Parietal lobe (tissue), 2 donors: ENCODE measurements at places on chromosomes 2 and 18. TPM values are rescaled to one million over a fixed set of nuclear protein-coding genes. Genes with fewer than 3 reads are reported as not detected.

Gene CYBRD1
- 5.6 TPM for total RNA-seq

Gene TRABD2A
- total RNA-seq, result 1.6 TPM

Gene RUFY4
- not detected for total RNA-seq

Gene BOLL
- total RNA-seq, result not detected

Gene CROCC2
- total RNA-seq, result under 0.01 TPM

Gene FHOD3
- 84.5 TPM for total RNA-seq

Gene KCNJ3
- total RNA-seq, result 15.7 TPM

Gene LIPG
- total RNA-seq, result 25.7 TPM

Gene ZNF521
- 20.0 TPM for total RNA-seq

Gene ZNF385B
- 18.2 TPM for total RNA-seq

Gene SLC16A14
- 49.5 TPM for total RNA-seq

Gene HOXD9
- not detected for total RNA-seq

Gene UGT1A4
- not detected for total RNA-seq

Gene OTOF
- total RNA-seq, result 0.31 TPM

Gene MAPK4
- 23.8 TPM for total RNA-seq

Gene C2orf80
- 21.0 TPM for total RNA-seq

Gene CFAP65
- 0.63 TPM for total RNA-seq

Gene DSC1
- total RNA-seq, result not detected

Gene IL36RN
- total RNA-seq, result not detected

Gene KIAA2012
- 1.9 TPM for total RNA-seq

Gene SIGLEC15
- not detected for total RNA-seq

Gene GKN1
- total RNA-seq, result not detected

Gene GALR1
- 0.31 TPM for total RNA-seq

Gene RAB17
- not detected for total RNA-seq

Gene ALK
- total RNA-seq, result 2.5 TPM

Gene DLGAP1
- 277 TPM for total RNA-seq

Gene STRADB
- total RNA-seq, result 74.2 TPM

Gene ACVR1C
- 12.5 TPM for total RNA-seq

Gene AKAIN1
- total RNA-seq, result 3.8 TPM

Gene SIX3
- total RNA-seq, result 0.31 TPM

Gene ANKRD30BL
- 47.0 TPM for total RNA-seq

Gene EVX2
- not detected for total RNA-seq

Gene ALPG
- not detected for total RNA-seq

Gene GPR45
- total RNA-seq, result 0.94 TPM

Gene MC2R
- total RNA-seq, result not detected

Gene SUMO1
- total RNA-seq, result 110 TPM

Gene FASTKD2
- 54.8 TPM for total RNA-seq

Gene KLHL30
- not detected for total RNA-seq

Gene VRK2
- 6.6 TPM for total RNA-seq

Gene SPTBN1
- 575 TPM for total RNA-seq

Gene NEB
- total RNA-seq, result 2.5 TPM

Gene PDCL3
- total RNA-seq, result 10.6 TPM

Gene SCLY
- 19.4 TPM for total RNA-seq

Gene CHST9
- 2.5 TPM for total RNA-seq

Gene MYO1B
- 75.4 TPM for total RNA-seq

Gene MEP1B
- total RNA-seq, result not detected

Gene ZDBF2
- total RNA-seq, result 34.4 TPM

Gene STARD6
- total RNA-seq, result not detected

Gene GAD1
- total RNA-seq, result 162 TPM

Gene PRKRA
- total RNA-seq, result 91.1 TPM

Gene ATG4B
- total RNA-seq, result 72.6 TPM

Gene COLEC11
- 0.31 TPM for total RNA-seq

Gene MYCN
- total RNA-seq, result 75.1 TPM
